Stimulated activated CD4-positive, alpha-beta T cell treated with anti-CD3 and anti-CD28 coated beads, TNF-alpha, amount 100 ng/mL, for 48 hours (primary cell): ENCODE measurements at places on chromosomes 3 and 15.

DNA sequence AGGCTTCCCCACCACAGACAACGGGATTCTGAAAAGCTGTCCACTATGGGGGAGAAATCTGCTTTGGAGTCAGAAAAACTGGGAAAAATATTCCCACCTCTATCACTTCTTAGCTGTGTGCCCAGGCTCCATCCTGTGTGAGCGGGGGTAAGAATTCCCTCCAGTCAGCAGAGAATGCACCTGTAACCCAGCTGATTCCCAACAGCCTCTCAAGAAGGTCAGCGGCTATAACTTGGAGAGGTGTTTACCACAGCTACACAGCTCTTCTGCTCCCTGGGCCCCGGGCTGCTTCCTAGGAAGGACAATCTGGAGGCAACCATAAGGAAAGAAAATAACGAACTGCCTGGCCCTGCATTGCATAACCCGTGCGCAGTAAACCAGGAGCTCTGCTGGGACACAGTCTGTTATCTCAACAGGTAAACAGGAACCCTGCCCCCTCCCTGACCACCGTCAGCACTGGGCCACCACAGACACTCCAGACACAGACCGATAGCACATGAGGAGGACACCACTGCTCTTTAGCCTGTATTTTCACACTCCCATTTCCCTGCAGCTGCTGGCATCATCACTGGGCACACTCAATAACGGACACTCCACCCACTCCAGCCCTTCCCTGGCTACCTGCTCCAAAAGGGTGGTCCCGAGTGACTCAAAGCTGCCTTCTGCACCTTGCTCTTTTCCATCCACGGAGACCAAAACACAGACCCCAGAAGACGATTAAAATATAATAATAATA is 2.1 kb downstream of the RAB43 start:
- DNase-seq: no peak

- no peak for DNase-seq
Observed at GRCh38 chr15:67109141-67110034, 44.0 kb downstream of the SMAD3 start.

- DNase-seq: no peak
Observed at GRCh38 chr3:184907681-184908649, 96.0 kb downstream of the VPS8 start.

DNA sequence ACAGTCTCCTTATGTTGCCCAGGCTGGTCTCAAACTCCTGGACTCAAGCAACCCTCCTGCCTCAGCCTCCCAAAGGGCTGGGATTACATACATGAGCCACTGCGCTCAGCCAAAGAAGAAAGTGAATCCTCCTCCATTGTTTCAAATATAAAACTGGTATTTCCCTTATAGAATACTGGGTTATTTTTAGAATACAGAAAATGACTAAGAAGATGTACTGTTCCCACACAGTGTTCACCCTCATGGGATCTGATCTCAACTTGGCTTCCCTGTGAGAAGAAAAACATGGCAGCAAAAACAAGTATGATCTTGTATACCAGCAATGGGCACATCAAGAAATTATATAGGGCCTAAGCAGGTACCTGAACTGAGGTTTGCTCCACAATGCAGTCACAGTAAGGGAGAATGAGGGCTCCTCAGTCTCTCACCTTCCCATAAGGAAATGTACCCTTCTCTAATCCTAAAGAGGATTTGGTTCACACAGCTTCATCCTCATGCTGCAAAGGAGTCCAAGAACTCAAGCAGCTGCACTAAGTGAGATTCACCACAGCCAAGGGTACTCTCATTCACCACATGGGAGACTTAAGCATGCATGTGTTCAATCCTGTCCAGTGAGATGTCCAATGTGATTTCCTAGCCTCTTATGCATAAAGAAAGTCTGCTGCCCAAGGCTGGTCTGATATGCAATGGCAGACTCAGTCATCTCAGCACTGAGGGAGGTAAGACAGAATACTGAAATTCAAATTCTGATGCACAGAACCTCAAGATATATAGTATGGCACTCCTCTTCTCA is 25.8 kb downstream of the USP4 start:
- no peak for DNase-seq

- no peak for DNase-seq
Observed at GRCh38 chr3:32733631-32734229, 48.7 kb downstream of the CNOT10 start.

GRCh38 chr15:66654361-66654738 is 47.7 kb upstream of the SMAD6 start:
- DNase-seq: no peak

GRCh38 chr15:72784456-72784876 is 908 bp upstream of the ADPGK start:
- no peak for DNase-seq

DNA sequence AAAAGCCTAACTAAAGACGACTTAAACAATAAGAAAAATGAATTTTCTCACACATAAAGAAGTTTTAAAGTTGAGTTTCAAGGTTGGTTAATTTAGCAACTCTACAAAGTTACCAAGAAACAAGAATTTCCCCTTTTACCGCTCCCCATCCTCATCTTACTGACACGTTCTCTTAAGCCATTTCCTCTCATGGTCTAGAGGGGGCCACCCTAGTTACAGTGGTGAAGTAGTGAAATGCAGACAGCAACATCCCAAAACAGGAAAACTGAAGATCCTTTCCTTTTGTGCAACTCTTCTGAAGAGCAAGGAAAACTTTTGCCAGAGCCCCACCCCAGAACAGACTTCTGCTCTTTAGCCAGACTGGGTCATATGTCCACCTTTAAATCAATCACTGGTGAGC is 17.3 kb upstream of the SOX14 start:
- no peak for DNase-seq
